ENCODE measurements at places on chromosomes 5 and 9.

DNA sequence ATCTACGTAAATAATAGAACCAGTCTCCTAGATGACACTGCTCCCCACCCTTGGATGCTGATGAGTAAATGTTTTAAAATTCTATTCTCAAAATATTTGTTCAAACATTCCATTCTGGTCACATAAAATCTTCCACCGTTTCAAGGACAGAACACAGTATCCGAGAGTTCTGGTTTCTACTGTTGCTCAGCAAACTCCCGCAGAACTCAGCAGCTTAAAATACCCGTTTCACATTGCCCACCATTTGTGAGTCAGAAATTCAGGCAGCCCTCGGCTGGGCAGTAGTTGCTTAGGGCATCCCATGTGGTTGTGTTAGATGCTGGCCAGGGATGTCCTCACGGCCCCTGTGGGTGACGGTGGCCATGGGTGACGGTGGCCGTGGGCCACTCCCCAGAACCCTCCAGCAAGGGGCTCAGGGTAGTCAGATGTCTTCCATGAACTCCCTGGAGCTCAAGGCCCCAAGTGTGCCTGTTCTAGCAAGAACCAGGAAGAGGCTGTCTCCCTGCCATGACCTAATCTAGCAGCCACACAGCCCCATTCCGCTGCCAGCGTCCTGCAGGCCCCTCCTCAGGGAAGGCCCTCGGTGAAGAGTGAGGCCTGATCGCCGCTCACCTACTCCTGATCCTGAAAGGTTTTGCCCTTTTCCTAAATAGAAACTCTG lies 17.4 kb downstream of the MGAT1 start:
- no peak for DNase-seq

GRCh38 chr5:39437467-39437866 lies 12.7 kb upstream of the DAB2 start:
- DNase-seq: no peak

GRCh38 chr5:172680921-172681320 lies 39.9 kb downstream of the NEURL1B start:
- no peak for DNase-seq

GRCh38 chr5:67021962-67022361 lies 174.6 kb downstream of the CD180 start:
- no peak for DNase-seq

GRCh38 chr9:106961623-106962022 lies 98.7 kb downstream of the ZNF462 start:
- DNase-seq: no peak

GRCh38 chr5:124596595-124597421 lies 149.6 kb downstream of the ZNF608 start:
- peak; percentile 85 for DNase-seq

GRCh38 chr5:37661951-37662350 lies 177.9 kb downstream of the GDNF start:
- no peak for DNase-seq

- no peak for DNase-seq
Measured at GRCh38 chr5:130032807-130033206, 128.5 kb downstream of the CHSY3 start.

GRCh38 chr5:149849966-149850910 lies 94.4 kb downstream of the PDE6A start:
- DNase-seq: no peak

GRCh38 chr9:32969270-32969669 lies 32.2 kb downstream of the APTX start:
- no peak for DNase-seq

GRCh38 chr9:88065619-88066018 lies 72.7 kb downstream of the SPATA31C2 start:
- no peak for DNase-seq

GRCh38 chr5:27103486-27103885 lies 65.1 kb upstream of the CDH9 start:
- DNase-seq: no peak

DNA sequence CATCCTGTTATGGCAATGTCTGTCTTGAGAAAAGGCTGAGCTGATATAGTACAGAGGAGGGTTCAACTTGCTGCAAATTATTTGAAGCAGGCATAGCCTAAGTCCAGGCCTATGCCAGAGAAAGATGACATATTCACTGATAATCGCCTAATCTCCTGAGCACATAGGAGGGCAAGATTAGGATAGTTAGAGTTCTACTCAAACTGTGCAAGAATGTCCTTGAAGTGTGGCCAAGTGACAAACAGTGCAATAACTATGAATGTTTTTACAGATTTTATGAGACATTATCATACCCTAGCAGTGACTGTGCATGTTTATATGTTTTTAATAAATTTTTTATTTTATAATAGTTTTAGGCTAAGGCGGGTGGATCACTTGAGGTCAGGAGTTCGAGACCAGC lies 96.2 kb downstream of the TSSK1B start:
- no peak for DNase-seq

GRCh38 chr9:136259517-136259813 lies 13.9 kb upstream of the QSOX2 start:
- no peak for DNase-seq

- no peak for DNase-seq
Measured at GRCh38 chr9:36127652-36128244, 8.8 kb upstream of the GLIPR2 start.

- no peak for DNase-seq
Measured at GRCh38 chr9:33677961-33678360, 117.4 kb upstream of the PRSS3 start.

DNA sequence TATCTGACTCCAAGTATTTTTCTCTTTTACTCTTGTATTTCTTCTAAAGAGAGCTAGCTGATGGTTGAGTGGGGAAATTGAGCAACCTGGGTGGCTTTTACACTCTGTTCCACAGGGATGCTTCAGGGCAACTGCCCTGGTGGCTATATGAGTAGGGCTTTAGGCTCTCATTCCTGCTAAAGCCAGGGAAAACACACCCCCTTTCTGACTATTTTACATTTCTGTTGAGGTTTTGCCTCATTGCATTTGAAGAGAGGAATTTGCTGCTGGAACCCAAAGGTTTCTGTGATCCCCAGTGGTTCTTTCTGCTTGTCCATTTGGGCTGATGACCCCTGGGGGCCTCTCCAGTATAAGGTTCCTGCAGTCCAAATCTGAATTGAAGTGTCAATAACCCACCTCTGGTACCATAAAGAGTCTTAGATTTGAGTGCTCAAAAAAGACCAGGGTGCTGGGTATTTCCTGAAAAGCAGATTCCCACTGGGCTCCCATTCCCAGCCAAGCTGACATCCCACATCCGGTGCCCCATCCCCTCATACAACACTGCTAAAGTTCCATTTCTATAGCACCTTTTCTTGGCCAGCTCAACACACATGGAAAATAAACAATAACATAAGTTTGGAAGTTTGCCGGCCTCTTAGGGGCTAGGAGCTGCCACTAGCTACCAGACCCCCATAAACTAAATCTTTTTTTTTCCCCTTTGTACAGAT lies 59.5 kb downstream of the PAPPA start:
- DNase-seq: no peak

- no peak for DNase-seq
Measured at GRCh38 chr9:114357911-114358328, 28.3 kb downstream of the ORM2 start.

DNA sequence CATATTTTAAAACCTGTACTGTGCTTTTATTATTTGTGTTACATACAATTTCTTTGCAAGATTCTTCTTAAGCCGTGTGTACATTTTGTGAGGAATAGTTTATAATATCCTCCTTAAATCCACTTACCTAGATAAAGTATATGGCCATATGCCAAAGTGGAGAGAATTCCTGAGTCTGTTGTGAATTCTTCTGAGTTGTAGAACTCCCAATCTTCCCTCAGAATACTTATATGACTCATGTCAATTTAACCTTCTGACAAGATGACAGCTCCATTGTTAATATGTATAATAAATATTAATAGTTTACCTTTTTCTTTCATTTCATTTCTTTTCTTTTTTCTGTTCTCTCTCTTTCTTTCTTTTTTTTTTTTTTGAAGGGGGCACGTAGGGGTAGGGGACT lies 6.0 kb upstream of the RICTOR start:
- no peak for DNase-seq

GRCh38 chr5:168837852-168838251 lies 258.7 kb upstream of the PANK3 start:
- DNase-seq: no peak

DNA sequence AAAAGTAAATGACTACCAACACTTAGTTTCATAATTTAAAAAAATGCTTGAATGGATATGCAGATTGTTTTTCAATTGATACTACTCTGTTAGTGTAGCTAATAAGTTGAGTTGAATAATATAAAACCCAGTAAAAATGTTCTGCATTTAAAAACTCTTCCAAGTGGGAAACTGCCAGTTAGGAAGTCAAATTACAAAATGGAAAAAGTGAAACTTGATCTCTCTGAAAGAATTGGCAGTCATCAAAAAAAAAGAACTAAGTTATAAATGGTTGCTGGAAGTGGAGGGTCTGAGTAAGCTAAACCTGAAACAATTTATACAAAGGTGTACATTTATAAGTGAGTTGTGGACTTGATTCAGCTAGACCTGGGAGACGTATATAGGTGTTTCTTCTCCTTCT lies 52.4 kb downstream of the VCAN start:
- DNase-seq: no peak

DNA sequence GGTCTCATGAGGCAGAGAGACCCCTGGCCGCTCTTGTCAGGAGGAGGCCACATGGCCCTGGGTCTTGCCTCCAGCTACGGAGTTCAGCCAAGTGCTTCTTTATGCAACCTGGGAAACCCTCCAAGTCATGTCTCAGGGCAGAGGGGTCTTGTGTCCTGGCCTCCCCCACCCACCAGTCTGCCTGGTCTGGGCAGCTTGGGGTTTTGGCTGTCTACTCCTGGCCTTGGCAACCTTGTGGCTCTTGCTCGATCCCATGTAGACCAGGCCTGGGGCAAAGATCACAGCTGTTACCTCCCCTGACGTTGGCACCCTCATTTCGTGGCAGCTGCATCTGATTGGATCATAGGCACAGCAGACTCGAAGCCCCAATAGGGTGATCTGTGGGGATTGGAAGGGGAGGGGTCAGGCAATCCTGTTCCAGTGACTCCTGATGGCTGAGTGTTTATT lies 28.4 kb downstream of the JADE2 start:
- DNase-seq: no peak

DNA sequence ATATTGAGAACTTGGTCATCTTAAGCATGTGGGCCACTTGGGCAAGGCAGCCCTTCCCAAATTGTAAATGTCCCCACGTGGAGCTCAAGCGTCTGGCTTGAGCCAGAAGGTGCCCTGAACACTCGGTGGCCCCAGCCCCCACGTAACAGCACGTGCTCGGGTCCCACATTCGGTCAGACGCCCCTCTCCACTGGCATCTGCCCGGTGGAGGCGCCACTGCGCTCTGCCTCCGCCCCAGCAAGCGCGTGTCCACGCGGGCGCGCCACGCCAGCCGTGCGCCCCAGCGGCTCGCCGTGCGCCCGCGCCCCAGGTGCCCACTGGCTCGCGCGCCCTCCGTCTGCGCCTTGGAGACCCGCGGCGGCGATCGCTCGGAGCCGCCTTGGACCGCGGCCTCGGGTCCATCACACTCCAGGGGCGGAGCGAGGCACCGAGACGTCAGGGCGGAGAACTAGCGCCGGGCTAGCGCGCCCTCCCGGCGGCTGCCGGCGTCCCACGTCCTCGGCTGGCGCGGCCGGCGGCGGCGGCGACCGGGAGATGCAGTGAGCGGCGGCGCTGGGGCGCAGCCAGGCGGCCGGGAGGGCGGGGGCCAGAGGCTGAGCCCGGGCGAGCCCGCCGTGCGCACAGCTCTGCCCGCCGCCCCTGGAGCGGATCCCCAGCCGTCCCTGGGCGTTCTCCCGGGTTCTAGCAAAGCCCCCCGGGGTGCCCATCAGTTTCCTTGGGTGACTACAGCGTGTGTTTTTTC lies at the start of gene PALM2AKAP2:
Gene PALM2AKAP2, plus strand, starts transcription at position 488 of the 742 bp plus-strand sequence. CDS start 291 bp downstream, outside the sequence.
- peak; percentile 78 for DNase-seq
